ENCODE measurements at places on chromosomes 6 and 20.

DNA sequence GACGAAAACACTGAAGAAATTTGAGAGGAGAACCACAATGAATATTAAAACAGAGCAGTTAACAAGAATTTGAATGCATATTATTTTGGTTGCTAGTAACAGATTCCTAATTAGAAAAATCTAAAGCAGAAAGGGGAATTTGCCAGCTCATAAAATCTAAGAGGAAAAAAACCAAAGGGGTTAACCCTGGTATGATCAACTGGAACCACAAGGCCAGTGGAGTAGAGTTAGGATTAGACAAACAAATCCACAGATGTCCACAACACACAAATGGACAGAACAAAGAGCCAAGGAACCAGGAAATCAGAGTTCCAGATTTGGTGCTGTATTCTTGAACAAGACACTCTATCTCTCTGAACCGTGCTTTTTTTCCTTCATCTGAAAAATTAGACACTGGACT is 195.0 kb downstream of the TASP1 start:
- DNase-seq, result no peak

- no peak for DNase-seq
Measured at GRCh38 chr6:100103194-100103593, 109.2 kb upstream of the MCHR2 start.

DNA sequence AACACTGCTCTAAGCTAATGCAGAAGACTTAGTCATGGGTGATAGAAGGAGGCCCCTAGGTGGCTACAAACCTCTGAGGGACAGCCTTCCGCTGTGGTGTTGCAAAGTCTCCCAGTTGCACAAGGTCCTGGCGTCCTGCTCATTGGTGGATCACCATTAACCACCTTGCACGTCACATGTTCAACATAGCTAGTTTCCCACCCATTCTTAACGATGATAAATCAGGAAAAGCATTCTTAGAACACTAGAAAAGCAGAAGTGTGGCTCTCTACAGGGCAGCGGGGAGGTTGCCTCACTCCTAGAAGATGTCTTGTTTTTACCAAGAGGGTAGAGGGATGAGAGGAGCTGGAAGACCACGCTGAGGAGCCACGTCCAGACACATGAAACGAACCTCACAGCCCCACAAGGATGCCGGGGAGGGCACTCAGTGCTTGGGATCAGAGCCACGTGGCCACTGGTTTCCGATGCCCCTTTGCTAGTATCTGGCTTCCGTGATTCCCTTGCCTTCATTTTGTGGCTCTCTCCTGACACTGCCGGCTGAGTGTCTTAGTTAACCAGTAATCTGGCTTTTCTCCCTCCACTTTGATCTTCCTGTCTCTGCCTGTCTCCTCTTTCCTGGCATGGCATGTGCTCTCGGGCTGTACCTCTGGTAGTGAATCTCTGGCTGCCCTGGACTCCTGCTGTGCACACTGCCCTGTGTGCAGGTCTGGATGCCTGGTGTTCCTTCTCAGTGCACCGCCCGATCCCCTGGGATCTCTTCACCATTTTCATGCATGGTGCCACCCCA is 91.4 kb upstream of the NEDD9 start:
- no peak for DNase-seq

GRCh38 chr20:19779634-19780033 is 21.6 kb downstream of the RIN2 start:
- DNase-seq, result no peak

DNA sequence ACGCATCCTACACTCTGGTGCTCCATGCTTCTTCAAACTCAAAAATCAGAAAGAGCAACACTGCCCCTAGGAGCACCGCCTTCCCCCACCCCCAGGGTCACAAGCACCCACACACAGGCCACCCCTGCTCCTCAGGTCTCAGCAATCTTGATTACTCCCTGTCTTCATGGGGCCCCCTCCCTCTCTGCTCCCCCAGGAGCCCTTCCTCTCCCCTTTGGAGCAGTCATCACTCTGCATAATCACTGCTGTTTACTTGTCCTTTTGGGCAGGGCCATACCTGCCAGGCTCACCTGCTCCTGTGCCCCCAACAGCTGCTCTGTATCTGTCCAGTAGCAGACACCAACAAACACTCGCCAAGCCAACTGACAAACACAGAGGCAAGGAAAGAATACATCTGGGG is 7.6 kb upstream of the SYNDIG1 start:
- no peak for DNase-seq

GRCh38 chr6:127459231-127459641 is at the start of gene KIAA0408:
TSS of gene KIAA0408 (minus strand) at chr6:127459389. CDS start at chr6:127453981, 5,408 bp downstream.
- no peak for DNase-seq

- DNase-seq, result no peak
Measured at GRCh38 chr6:107491760-107492660, 2.1 kb downstream of the SOBP start.
